IMR-90 (cell line): ENCODE measurements at places on chromosomes 6 and 20. TPM values are rescaled to one million over a fixed set of nuclear protein-coding genes. Genes with fewer than 3 reads are reported as not detected.

DNA sequence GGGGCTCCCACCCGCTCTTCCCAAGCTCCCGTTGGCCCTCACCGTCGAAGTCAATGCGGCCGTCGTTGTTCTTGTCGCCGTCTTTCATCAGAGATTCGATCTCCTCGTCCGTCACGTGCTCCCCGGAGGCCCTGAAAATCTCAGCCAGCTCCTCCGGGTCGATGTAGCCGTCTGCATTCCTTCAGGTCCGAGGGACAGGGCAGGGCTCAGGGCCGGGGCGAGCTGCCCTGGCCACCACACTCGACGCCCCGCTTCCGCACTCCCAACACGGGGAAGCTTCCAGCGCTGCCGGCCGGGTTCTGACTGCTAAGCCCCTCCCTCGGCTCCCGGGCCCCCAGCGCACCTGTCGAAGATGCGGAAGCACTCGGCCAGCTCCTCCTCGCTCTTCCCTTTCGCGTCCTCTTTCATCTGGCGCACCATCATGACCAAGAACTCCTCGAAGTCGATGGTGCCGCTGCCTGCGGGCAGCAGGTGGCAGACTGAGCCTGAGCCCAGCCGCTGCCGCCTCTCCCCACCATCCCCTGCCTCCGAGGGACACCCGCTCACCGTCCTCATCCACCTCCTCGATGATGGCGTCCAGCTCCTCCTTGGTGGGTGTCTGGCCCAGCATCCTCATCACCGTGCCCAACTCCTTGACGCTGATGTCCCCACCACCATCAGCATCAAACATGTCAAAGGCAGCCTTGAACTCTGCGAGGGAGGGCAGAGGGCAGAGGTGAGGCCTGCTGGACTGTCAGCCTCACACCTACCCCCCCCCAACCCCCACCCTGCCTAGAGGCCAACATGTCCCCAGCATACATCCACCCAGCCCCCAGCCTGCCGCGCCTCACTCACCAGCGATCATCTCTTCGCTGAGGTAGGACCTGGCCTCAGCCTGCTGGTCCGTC is 2.9 kb downstream of the TNNC2 start:
- no peak for DNase-seq
- H3K27me3 ChIP-seq: peaks cover 2% of the 10 kb centered on the region; the same call in 1 of the 2 replicates
- no peak overlapping the region for H3K27ac ChIP-seq

DNA sequence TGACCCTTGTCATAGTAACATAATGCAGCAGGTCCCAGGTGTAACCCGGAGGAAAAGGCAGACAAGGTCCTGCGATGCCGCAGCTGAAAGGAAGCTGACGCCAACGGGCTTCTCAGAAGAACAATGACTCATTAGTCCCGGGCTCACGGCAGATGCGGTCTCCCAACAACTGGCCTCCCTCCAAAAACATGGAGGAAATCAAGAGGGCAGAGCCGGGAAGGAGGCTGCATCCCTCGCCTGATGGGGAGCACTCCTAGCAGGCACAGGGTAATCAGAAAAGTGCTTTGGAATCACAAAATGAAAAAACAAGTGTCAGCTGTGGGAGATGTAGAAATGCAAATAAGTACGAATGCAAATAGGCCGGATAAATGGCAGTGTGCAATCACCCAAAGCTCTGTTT is 165.2 kb upstream of the AGPAT4 start:
- H3K36me3 ChIP-seq: no peaks in the 10 kb centered on the region
- no peak overlapping the region for H3K4me3 ChIP-seq
- peak; percentile 90 for DNase-seq

GRCh38 chr6:161261816-161262215 is 12.0 kb downstream of the AGPAT4 start:
- peaks cover 8% of the 10 kb centered on the region for H3K4me1 ChIP-seq
- H3K36me3 ChIP-seq: peaks cover 8% of the 10 kb centered on the region; the same call in 1 of the 2 replicates
- DNase-seq: no peak
- H3K27ac ChIP-seq: no peak overlapping the region

DNA sequence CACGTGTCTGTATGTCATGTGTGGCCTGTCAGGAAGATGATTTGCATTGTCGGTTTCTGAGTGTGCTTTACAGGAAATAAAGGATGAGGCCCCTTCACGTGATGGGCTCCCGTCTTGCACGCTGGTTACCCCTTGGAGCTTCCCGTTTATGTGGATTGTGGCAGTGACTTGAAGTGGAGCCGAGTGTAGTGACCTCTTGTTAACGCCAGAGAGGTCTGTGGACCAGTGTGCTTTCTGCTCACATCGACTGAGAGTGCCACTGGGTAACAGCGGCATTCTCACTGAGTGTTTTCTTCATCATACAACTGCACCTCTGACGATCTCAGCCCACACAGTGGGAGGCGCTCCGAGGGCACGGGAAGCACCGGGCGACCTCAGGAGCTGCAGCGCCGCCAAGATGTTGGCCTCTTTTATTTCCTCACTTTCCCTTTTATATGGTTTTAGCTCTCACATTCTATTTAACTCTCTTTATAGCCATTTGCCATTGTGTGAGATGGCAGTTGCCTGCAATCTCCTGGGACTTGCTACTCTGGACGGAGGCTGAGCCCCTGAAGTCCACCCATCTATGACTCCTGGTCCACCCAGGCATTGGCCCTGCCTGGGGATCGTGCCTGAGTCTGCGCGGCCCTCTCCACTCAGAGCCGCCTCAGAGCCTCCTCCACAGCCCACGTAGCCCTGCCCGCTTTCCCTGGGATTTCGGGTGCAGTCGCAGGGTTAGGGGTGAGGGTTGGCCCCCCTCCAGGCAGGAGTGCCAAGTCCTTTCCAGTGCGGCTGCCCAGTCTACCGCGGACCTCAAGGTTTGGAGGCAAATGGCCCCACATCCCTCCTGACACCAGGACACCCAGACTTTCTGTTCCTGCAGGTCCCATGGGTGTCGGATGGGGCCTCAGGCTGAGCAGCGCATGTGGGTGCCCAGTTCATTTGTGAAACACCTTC is 238.9 kb downstream of the ERMARD start:
- no peaks in the 10 kb centered on the region for H3K27me3 ChIP-seq
- no peaks in the 10 kb centered on the region for H3K4me1 ChIP-seq
- H3K36me3 ChIP-seq: no peaks in the 10 kb centered on the region
- no peak overlapping the region for H3K4me3 ChIP-seq
- DNase-seq: no peak

DNA sequence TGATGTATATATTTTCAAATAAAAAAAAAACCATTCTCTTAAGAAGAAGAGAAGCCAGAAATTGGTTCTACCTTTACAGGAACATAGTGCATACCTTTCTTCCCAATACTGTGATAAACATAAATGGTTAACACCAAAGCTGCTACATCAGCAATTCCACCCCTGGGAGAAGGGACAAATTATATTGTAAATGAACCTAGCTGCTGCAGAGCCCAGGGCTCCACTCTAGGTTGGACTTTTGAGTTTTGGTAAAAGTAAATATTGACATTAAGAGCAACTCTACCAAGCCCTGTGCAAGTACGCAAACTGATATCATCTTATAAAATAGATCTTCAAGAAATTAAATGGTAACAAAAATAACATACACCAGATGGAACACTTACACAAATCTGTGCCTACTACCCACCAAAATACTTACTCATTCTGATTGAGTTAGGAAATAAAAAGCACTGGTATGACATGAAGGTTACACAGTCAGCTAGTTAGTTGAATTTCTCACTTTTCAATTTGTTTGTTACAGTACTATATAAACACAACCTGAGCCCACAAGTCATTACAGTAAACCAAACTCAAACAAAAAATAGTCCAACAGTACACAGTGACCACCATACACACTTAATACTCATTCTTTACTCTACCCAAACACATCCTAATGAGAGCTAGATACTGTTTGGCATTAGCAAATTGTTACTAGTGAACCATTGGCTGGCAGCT is 223.3 kb upstream of the HEY2 start:
- no peak for DNase-seq
- H3K4me3 ChIP-seq: no peak overlapping the region
- H3K36me3 ChIP-seq: no peaks in the 10 kb centered on the region
- no peak overlapping the region for H3K27ac ChIP-seq
- peaks cover 1% of the 10 kb centered on the region; the same call in 1 of the 2 replicates for H3K27me3 ChIP-seq

The KIAA1755 gene
- total RNA-seq: 2.2 and 2.5 TPM in 2 replicates

The CALHM4 gene
- total RNA-seq: not detected in 2 replicates

The FRMD1 gene
- total RNA-seq: not detected in 2 replicates

The SLC4A11 gene
- 0.28 and 0.36 TPM in 2 replicates for total RNA-seq
